ENCODE measurements at places on chromosomes 16 and 17.
A peak's percentile ranks its signal among the peaks of the same experiment; 100 is the strongest.

- no peak for DNase-seq
Observed at GRCh38 chr16:71724320-71724751, at the start of gene PHLPP2. Gene PHLPP2 (minus strand): TSS chr16:71724701. CDS start chr16:71714795, 9,906 bp downstream.

GRCh38 chr16:72932050-72932449 lies 115.9 kb downstream of the ZFHX3 start:
- DNase-seq = no peak

DNA sequence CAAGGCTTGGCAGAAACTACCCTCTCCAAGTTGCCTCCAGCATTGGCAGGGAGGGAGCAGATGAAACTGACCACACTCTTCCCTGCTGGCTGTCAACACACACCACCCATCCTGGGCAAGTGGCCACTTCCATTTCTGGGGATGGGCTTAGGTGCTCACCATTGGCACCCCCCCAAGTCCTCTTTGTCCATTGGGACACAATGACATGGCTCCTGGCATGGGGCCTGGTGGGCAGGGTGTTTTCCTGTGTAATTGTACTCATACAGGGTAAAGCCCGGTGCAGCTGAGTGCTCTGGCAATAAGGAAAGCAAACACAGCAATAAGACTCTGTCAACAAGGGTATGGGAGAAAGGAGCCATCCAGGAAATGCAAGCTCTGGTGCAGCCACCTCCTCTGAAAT lies 22.6 kb downstream of the SCNN1B start:
- DNase-seq = peak; percentile 17

DNA sequence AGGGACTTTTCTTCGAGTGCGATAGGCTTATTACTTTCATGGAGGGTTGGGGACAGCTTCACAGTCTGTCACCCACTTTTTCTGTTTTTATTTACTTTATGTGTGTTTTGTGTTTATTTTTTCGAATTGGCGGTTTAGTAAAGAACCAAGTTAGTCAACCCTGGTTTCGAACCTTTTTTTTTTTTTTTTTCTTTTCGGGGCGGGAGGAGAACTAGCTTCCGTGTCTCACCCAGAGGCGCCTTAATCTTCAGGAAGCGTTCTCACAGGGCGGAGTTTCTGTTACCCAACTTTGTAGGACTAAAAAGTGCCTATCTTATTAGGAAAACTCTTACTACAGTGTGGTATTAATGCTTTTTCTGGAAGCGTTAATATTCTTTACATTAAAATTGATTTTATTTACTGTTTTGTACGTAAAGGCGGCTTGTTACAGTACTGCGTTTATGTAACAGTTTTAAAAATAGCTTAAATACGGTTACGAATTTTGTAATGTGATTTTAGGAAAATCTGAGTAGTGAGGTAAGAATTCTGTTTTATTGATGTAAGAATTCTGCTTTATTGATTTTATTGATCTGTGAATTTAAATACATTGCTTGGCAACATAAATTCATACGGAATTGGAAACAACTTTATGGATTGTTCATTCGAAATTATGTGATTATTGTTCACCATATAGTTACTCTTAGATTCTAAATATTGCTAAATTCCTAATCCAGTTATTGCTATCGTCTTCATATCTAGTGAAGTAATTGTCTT lies 885 bp downstream of the ZNF207 start:
- DNase-seq = peak; percentile 32

Data from NCI-H446 treated with DMSO at 0.1 percent for 48 hours (cell line).